CD4-positive, alpha-beta T cell (primary cell): ENCODE measurements at places on chromosomes 3 and 15.
A peak's percentile ranks its signal among the peaks of the same experiment; 100 is the strongest.

- peaks cover 28% of the 10 kb centered on the region for H3K4me1 ChIP-seq
- no peak overlapping the region for H3K27ac ChIP-seq
- peaks cover 2% of the 10 kb centered on the region for H3K36me3 ChIP-seq
- H3K27me3 ChIP-seq, result no peaks in the 10 kb centered on the region
- DNase-seq, result no peak
- no peak overlapping the region for H3K4me3 ChIP-seq
Observed at GRCh38 chr15:41780727-41781126, 6.4 kb downstream of the MAPKBP1 start.

GRCh38 chr3:194556086-194557056 is 69.6 kb upstream of the ATP13A3 start:
- H3K4me3 ChIP-seq, result peak overlapping the region; percentile 42
- DNase-seq, result no peak
- H3K27me3 ChIP-seq, result no peaks in the 10 kb centered on the region
- H3K27ac ChIP-seq, result no peak overlapping the region

- H3K27me3 ChIP-seq, result no peaks in the 10 kb centered on the region
- H3K36me3 ChIP-seq, result no peaks in the 10 kb centered on the region
- no peak for DNase-seq
- no peak overlapping the region for H3K4me3 ChIP-seq
Observed at GRCh38 chr3:171960159-171960558, 79.2 kb upstream of the FNDC3B start.

DNA sequence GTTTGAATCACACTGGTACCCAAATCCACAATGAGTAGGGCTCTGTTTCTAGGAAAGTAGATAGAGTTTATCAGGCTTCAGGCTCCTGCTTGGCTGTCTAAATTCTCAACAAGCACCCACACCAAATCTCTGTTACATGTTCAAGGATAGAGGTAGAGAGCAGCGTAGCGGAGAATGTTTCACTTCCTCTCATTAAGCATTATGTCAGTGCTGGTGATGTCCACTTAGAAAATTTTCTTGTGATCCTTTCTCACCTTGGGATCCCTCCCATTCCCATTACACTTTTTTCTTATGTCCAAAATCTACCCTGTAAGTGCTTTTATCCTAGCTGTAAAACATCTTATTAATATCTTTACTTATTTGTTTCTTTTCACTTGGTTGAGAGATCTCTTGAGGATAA is 34.7 kb upstream of the GCSAM start:
- H3K36me3 ChIP-seq, result no peaks in the 10 kb centered on the region
- DNase-seq, result no peak
- no peak overlapping the region for H3K4me3 ChIP-seq
- H3K27ac ChIP-seq, result no peak overlapping the region
- H3K27me3 ChIP-seq, result no peaks in the 10 kb centered on the region

- peaks cover 31% of the 10 kb centered on the region for H3K4me1 ChIP-seq
- peak overlapping the region; percentile 78 for H3K4me3 ChIP-seq
- no peaks in the 10 kb centered on the region for H3K27me3 ChIP-seq
- DNase-seq, result no peak
- H3K27ac ChIP-seq, result peak overlapping the region; percentile 68
Observed at GRCh38 chr3:197737749-197738462, 1.2 kb upstream of the RUBCN start.

DNA sequence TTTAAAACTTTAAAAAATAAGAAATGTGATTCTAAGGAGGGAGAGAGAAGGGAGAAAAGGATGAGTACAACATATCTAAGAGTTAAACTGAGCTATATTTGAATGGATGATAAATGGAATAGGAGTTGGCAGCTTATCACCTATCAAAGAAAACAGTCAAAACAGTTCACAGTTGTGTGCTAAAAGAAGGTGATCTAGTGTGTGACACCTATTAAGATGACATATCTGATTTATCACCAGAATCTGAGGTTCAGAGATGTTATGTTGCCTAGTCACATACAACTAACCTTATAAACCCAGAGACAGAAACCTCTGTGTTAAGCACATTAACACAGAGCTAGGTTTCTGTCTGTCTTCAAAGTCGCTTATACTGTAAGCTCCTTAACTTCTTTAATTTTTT is 3.0 kb downstream of the ATP13A3 start:
- no peak for DNase-seq
- no peaks in the 10 kb centered on the region for H3K27me3 ChIP-seq
- no peak overlapping the region for H3K4me3 ChIP-seq
- peaks cover 31% of the 10 kb centered on the region for H3K4me1 ChIP-seq
- peaks cover 3% of the 10 kb centered on the region for H3K36me3 ChIP-seq

GRCh38 chr15:54353726-54354125 is 375.5 kb downstream of the UNC13C start:
- no peak overlapping the region for H3K4me3 ChIP-seq
- H3K27ac ChIP-seq, result no peak overlapping the region
- H3K36me3 ChIP-seq, result no peaks in the 10 kb centered on the region
- H3K27me3 ChIP-seq, result no peaks in the 10 kb centered on the region
- DNase-seq, result no peak
- no peaks in the 10 kb centered on the region for H3K4me1 ChIP-seq

- no peaks in the 10 kb centered on the region for H3K4me1 ChIP-seq
- H3K4me3 ChIP-seq, result no peak overlapping the region
- DNase-seq, result no peak
Observed at GRCh38 chr3:58620421-58620820, 43.2 kb upstream of the FAM107A start.

DNA sequence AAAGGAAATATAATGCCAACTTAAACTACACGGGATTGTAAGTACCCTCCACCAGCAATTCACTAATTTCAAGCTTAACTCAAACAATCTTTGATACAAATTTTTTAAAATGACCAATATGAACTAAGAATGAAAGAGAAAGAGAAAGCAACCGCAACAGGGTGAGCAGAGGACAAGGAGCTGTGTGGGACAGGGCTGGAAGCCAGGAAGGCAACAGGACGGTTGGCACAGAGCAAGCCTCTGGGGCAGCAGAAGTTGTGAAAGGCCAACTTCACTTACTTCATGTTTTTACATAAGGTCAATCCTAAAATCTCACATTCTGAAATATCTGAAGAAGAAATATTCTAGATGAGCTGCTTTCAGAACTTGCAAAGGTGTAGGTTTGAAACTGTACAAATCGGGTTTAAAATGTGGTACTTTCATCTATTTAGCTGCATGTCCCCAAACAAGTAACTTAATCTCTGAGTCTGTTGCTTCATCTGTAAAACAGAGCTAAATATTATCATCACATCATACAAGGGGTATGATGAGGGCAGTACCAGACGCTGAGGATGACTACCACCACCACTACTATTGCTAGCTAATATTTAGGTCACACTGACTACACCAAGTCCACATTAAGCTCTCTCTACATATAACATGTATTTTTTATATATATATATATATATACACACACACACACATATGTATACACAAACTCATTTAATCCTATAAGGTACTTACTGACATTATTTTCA is 101.7 kb downstream of the IGSF11 start:
- H3K4me3 ChIP-seq, result no peak overlapping the region
- no peaks in the 10 kb centered on the region for H3K36me3 ChIP-seq
- H3K4me1 ChIP-seq, result no peaks in the 10 kb centered on the region
- DNase-seq, result no peak
- H3K27ac ChIP-seq, result no peak overlapping the region

DNA sequence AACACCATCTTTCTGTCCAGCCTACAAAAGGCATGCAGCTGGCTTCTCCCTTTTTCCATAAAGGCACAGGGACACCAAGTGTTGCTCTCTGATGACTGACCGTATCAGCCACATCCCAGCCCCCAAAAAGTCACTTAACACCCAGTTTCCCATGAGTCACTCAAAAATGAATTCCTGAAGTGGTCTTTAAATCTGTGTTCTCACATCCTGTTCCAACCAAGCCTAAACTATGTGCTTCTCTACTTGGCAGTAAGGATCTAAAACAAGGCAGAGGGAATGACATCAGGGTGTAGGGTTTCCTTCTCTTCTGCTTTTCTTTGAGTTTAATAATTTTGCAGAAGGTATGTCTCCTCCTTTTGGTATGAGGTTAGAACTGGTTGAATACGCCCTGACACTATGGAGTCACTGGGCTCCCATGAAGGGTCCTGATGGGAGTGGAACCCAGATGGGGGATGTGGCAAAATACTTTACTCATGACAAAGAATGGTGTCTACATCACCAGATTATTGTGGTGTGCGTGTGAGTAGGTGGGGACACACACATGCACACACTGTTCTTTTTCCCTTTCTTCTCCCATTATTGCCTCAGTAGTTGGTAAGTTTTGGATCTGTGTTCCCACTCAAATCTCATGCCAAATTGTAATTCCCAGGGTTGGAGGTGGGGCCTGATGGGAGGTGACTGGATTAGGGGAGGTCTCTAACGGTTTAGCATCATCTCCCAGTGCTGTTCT is 35.6 kb upstream of the CCK start:
- no peak for DNase-seq
- H3K4me3 ChIP-seq, result no peak overlapping the region
- H3K4me1 ChIP-seq, result no peaks in the 10 kb centered on the region
- no peaks in the 10 kb centered on the region for H3K36me3 ChIP-seq
- peaks cover 5% of the 10 kb centered on the region for H3K27me3 ChIP-seq

DNA sequence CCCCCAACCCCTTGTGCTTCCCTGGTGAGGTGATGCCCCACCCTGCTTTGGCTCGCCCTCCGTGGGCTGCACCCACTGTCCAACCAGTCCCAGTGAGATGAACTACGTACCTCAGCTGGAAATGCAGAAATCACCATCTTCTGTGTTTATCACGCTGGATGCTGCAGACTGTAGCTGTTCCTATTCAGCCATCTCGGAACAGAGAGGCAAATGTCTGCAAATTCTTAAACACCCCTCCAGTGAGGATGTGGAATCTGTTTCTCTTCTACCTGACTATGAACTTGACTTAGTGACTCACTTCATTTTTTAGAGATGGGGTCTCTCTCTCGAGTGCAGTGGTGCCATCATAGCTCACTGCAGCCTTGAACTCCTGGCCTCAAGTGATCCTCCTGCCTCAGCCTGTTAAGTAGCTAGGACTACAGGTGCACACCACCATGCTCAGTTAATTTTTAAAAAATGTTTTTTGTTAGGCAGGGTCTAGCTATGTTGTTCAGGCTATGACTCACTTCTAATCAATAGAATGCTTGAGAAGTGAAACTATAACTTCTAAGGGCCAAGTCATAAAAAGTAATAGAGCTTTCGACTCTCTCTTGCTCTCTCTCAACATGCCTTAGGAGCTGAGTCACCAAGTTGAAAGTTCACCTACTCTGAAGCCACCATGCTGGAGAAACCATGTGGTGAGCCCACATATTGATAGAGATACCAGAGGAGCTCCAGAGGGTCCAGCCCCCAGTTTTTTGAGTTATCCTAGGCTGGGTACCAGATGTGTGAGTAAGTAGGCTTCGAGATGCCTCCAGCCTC is 11.5 kb upstream of the PARP14 start:
- H3K27ac ChIP-seq, result no peak overlapping the region
- no peak overlapping the region for H3K4me3 ChIP-seq
- H3K36me3 ChIP-seq, result no peaks in the 10 kb centered on the region

GRCh38 chr15:50257332-50257731 is 8.2 kb downstream of the HDC start:
- no peak overlapping the region for H3K4me3 ChIP-seq
- no peaks in the 10 kb centered on the region for H3K36me3 ChIP-seq
- H3K4me1 ChIP-seq, result peaks cover 13% of the 10 kb centered on the region
- DNase-seq, result no peak

- peaks cover 7% of the 10 kb centered on the region for H3K27me3 ChIP-seq
- H3K4me3 ChIP-seq, result no peak overlapping the region
- no peak for DNase-seq
- no peaks in the 10 kb centered on the region for H3K36me3 ChIP-seq
Observed at GRCh38 chr3:72659596-72659995, 188.6 kb downstream of the SHQ1 start.

- H3K36me3 ChIP-seq, result no peaks in the 10 kb centered on the region
- no peaks in the 10 kb centered on the region for H3K27me3 ChIP-seq
- no peak for DNase-seq
- H3K27ac ChIP-seq, result no peak overlapping the region
- H3K4me1 ChIP-seq, result no peaks in the 10 kb centered on the region
Observed at GRCh38 chr3:2706144-2706835, 403.9 kb downstream of the IL5RA start.

DNA sequence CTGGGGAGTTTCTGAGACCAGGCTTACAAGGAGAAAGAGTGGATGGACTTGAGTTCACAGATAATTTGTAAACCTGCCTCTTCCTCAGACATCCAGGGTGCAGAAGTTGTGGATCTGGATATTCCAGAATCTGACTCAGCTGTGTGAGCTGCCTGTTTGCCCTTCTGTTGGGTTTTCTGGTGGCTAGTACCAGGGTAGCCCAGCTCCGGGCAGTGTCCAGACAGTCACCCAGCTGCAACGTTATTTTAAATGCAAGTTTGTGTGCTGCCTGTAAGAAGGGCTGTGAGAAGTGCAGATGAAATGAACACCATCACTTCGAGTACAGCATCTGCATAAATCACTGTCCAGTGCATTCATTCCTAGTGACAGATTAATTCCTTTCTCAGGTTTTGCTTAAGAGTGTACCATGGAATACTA is 1053.0 kb downstream of the TUSC7 start:
- no peak for DNase-seq
- H3K4me1 ChIP-seq, result no peaks in the 10 kb centered on the region
- H3K27me3 ChIP-seq, result no peaks in the 10 kb centered on the region
- no peak overlapping the region for H3K4me3 ChIP-seq
- H3K27ac ChIP-seq, result no peak overlapping the region
